ENCODE measurements at places on chromosomes 6 and 20.

GRCh38 chr6:10112871-10113549 is 301.9 kb downstream of the TFAP2A start:
- DNase-seq, result peak; percentile 11

GRCh38 chr6:31493875-31494694 is 3.9 kb upstream of the MICB start:
- peak; percentile 33 for DNase-seq

DNA sequence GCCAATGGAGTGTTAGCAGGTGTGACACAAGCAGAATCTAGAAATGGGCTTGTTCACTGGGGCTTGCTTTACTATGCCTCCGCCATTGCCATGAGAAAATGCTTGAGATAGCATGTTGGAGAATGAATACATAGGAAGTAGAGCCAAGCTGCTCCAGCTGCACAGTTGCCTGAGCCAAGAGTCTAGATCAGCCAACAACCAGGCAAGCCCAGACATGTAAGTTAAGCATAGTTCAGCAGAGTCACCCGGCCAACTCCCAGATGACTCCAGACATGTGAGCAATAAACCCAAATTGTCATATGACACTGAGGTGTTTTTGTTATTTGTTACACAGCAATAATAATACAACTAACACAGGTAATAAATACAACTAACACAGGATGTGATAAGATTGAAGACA is 167.9 kb downstream of the HAO1 start:
- peak; percentile 31 for DNase-seq

DNA sequence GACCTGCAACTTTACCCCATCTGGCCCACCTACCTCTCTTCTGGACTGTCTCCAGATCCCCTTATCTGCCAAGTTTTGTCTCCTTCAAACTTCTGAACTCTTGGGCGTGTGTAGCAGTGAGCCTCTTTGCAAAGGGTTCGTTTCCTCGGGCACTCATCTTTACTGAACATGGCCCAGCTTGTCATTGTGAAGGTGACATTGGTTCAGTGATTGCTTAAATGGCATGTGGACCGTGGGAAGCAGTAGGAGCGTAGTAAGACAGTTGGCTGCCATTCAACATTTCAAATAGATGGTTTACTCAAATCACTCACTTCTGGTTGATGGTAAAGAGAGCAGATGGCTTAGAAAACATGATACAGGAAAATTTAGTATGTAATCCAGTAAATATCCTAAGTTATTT is 34.8 kb upstream of the KIF25 start:
- no peak for DNase-seq

- DNase-seq, result no peak
These were observed 149.9 kb downstream of the MYB start for GRCh38 chr6:135331002-135331401.

DNA sequence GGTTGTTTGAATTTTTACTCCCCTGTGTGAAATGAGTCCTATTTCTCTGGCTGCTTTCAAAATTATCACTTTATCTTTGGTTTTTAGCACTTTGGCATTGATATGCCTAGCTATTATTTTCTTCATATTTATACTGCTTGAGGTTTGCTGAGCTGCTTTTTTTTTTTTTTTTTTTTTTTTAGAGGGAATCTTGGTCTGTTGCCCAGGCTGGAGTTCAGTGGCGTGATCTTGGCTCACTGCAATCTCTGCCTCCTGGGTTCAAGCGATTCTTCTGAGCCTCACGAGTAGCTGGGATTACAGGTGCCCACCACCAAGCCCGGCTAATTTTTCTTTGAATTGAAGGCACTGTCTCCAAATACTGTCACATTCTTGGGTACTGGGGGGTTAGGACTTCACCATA is 40.6 kb downstream of the STXBP5 start:
- no peak for DNase-seq

GRCh38 chr20:24948939-24949679 is at the start of gene CST7:
Gene CST7 (plus strand): TSS chr20:24949269. CDS start chr20:24949506, 237 bp downstream.
- DNase-seq, result no peak

DNA sequence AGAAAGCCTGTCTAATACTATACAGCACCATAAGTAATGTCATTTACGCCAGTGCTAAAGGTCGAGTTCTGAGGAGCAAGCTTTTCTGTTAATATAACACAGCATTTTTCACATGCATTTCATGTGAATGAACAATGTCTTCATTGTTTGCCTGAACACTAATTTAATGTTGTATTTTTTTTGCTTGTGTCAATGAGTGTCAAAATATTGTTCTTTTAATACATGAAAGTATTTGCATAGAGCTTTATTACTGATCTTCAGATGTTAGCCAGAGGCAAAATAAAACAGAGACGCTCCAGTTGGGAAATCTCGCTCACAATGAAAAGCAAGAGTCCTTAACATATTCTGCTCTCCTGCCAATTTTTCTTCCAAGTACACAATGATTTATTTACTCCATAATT is 151.8 kb downstream of the FOXC1 start:
- no peak for DNase-seq

DNA sequence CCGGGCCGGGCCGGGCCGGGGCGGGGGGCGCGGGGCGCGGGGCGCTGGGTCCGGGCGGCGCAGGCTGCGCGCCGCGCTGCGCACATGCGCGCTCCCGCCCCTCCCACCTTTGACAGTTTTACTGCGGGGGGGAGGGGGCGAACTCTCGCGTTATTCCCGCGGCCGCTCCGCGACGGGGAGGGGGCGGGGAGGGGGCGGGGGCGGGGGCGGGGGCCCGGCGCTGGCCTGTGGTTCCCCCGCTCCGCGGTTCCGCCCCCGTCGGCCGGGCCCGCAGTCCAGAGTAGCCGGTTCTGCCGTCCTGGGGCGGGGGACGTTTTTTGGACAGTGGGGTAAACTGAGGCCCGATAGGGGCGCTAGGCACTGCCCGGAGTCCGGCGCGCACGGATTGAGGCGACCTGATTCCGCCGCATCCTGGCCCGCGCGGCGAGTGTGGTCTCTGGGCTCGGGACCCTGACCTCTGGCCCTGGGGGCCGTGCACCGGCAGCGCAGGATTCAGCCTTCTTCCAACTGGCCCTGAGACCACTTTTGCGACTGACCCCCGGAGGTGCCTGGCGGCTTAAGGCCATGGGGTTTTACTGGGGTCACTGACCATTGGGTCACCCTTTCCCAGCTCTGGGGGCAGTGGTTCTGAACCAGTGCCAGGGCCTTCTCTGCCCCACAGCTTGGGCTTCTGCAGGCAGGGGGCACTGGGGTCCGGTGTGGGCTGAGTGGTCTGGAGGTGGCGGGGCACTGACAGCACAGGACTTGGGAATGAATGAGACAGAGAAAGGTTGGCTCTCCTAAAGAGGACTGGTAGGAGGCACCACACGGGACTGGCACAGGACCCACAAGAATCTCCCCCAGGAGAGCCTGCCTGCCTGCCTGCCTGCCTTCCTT is at the start of gene ZNF512B:
Gene ZNF512B (minus strand): TSS at position 93 of the 876 bp plus-strand sequence. CDS start 1,980 bp downstream, outside the sequence.
- DNase-seq, result peak; percentile 83

DNA sequence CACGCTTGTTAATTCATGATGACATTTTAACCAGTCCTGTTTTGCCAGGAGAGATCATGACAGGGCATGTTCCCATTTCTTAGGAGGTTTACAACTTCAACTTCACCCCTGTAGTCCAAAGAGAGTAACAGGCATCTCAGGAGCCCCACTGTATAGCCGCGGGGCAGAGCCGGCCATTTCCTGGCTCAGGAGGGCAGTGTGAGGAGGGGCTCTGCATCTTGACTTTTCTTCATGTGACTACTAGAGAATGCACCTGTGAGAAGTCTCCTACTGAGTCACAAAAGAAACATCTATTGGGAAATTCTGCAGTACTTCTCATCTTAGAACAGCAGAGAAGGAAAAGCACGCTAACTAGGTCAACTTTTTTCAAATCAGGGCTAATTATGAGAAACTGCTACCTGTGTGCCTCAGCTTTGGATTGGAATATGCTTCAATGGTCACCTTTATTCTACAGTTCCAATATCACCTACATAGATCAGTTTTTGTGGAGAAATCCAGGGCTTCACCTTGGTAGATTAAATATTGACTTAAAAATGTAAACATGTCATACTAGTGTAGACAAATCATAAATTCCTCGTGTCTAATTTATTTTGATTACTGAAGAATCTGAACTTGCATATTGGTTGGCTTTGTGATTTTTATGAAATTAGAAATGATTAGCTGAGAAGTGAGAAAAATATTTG is 28.6 kb upstream of the SIM1 start:
- no peak for DNase-seq

DNA sequence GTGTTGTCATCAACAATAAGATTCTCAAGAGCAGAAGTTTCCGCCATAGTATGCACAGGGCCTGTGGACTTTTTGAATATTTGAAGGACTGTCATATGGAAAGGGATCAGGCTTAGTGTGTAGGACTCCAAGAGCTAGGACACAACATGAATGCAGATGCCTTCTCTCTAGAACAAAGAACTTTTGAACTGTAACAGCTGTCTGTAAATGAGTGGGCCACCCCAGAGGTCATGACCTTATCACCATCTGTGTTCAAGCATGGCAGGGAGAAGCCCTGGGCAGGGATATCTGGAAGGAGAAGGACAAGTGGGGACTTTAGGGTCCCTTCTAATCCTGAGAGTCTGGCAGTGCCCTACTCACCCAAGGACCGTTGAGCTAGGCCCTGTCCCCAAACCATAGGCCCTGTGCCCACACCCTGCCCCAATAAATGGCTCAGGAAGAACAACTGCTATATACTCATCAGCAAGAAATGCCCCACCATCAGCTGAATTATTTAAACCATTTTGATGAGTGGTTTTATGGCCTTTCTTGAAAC is 70.6 kb downstream of the MTHFD1L start:
- DNase-seq, result no peak

DNA sequence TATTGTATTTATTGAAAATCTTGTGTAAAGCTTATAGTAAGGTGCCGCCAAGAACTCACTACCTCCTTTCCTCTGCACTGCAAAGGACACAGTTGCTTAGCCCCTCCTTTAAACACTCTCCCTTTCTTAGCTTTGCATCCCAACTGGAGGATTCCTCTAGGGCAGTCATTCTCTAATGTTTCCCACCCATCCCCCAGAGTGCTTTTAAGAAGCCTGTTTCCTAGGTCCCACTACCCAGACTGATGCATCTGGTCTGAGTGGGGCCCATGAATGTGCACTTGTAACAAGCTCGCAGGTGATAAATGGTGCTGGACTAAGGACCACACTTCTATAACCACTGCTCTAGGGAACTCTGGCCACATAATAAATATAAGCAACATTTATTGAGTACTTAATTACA is 55.2 kb downstream of the B4GALT5 start:
- DNase-seq, result no peak

DNA sequence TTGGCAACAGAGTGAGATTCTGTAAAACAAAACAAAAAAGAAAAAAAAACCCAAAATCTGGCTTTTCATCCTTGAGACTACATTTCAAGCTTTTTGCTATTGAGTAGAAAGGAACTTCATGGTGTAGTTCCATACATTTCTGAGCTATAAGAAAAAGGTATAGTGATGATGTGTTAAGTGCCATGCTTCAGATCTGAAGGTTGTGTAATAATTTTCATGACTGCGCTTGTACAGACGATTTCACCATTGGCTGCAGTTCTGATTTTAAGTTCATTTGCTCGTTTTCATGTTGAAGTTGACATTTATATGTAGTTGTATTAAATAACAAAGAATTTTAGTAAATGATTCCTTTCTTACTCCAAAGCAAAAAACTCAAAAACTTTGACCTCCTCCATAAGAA is 247.6 kb downstream of the ARID1B start:
- no peak for DNase-seq

- no peak for DNase-seq
These were observed 99.2 kb downstream of the QKI start for GRCh38 chr6:163513570-163514166.

DNA sequence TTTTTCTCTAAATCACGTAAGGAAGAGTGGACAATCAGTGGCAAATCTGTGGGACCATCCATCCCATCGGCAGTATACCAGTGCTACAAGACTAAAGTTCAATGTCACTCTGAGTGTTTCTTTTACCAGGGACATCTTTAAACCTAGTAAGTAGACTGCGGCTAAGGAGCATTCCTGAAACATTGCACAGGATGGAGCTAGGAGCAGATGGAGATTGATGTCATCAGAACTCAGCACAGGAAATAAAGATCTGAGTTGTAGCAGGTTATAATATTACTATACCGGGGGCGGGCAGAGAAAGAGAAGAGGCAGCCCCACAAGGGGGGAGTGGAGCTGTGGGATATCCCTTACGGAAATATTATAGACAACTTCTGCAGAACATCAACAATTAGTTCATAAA is 162.1 kb downstream of the MTFR2 start:
- no peak for DNase-seq

DNA sequence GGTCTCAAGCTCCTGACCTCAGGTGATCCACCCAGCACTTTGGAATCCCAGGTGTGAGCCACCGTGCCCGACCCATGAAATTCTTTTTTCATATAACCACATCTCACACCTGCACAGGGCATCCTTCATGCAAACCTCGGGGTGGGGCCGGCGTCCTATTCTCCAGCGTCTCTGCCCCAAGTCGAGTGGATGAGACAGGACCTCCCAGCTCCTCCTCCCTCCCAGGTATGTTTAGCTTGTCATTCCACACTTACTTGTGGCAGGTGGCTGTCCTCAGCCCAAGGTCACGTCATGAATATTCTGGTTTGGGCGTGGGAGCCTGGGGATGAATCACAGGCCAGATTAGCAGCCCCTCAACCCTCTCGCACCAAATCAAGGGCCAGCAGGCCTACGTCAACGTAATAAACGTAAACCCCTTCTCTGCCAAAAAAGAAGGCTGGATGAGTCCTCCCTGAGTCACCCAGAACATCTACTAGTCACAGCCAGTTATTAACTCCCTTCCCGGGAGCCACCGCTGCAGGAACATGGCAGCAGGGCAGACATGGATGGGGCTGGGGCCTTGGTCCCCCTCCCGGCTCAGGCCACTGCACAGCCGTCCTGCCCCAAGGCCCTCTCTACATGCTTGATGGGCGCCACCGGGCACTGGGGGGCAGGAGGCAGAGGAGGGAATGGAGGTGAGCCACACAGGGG is 91.7 kb downstream of the YTHDF1 start:
- no peak for DNase-seq

DNA sequence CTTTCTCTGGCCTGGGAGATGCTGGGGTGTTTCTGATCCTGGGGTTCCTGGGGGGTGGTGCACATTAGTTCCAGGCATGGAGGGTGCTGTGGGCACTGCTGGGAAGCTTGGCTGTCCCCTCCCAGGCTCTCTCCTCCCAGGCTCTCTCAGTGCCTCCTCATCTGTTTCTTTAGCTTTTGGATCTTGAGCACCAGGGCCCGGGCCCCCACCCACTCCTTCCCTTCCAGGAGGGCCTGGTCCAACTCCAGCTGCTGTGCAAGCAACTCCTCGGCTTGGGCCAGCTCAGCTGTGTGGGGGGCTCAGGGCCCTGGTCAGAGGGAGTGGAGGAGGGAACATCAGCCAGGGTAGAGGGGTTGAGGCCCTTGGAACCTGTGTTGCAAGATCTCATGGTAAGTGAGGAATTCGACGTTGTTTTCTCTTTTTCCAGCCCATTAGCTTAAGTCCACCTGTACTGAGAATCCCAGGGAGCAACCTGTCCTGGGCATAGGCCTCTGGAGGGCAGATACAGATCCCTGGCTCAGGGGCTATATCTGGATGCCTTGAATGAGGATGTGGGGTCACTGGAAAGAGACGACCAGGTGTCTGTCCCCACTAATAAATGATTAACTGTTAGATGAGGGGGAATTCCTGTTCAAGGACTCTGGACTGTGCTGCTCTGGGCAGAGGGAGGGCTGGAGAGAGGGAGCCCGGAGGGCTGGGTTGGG is 34.5 kb upstream of the HLA-A start:
- no peak for DNase-seq

GRCh38 chr6:7640607-7641577 is 50.9 kb downstream of the SNRNP48 start:
- no peak for DNase-seq
